Skin of body (tissue), 3 donors: ENCODE measurements at places on chromosomes 12 and 14. TPM values are rescaled to one million over a fixed set of nuclear protein-coding genes. Genes with fewer than 3 reads are reported as not detected.
A peak's percentile ranks its signal among the peaks of the same experiment; 100 is the strongest.

Gene TMPRSS12
- not detected for total RNA-seq

Gene ADGRD1
- total RNA-seq = 7.3 TPM

Gene FBRSL1
- total RNA-seq = 5.0 TPM

Gene RACGAP1
- 32.4 TPM for total RNA-seq

Gene PTPRO
- 2.6 TPM for total RNA-seq

Gene FAM222A
- total RNA-seq = 1.4 TPM

GRCh38 chr12:49255857-49256637 lies 8.8 kb upstream of the TUBA1C start:
- no peak for DNase-seq

DNA sequence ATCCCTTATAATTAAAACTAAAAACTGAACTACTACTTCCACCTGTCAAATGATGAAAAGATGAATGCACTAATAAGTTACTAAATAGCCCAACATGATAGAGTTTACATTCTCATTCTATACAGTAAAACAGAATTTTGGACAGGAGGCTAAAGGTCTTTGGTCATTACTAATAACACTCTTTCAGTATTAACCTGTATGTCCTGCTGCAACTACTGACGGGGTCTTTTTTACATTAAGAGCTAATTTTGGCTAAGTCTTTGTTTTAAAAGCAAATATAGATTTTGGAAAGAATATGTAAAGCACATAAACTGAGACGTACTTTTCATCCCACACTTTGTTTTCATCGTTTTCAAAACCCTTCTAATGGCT lies 175.4 kb upstream of the CDKN3 start:
- DNase-seq = no peak

DNA sequence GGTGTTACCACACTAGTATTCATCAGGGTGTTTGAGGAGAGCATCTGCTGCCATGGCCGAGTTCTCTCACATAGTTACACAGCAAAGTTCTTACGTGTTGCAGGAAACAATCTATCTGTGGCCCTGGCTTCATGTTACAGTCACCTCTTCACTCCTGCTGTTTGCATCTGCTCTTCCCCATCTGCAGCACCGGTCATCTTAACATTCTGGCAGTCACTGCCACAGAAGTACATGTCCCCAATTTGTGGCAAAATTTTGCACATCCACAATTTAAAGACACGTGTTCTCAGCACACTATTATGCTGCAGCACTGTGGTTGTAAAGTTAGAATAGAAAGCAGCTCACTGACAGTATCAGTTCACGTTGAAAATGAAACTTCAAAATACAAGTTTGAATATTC lies 23.2 kb downstream of the MAPK1IP1L start:
- no peak for DNase-seq

GRCh38 chr12:5988659-5989116 lies 43.6 kb upstream of the ANO2 start:
- peak; percentile 47 for DNase-seq
